ENCODE measurements at places on chromosomes 7 and 10.

GRCh38 chr7:157483971-157484410, 147.2 kb downstream of the DNAJB6 start:
- no peak for DNase-seq

DNA sequence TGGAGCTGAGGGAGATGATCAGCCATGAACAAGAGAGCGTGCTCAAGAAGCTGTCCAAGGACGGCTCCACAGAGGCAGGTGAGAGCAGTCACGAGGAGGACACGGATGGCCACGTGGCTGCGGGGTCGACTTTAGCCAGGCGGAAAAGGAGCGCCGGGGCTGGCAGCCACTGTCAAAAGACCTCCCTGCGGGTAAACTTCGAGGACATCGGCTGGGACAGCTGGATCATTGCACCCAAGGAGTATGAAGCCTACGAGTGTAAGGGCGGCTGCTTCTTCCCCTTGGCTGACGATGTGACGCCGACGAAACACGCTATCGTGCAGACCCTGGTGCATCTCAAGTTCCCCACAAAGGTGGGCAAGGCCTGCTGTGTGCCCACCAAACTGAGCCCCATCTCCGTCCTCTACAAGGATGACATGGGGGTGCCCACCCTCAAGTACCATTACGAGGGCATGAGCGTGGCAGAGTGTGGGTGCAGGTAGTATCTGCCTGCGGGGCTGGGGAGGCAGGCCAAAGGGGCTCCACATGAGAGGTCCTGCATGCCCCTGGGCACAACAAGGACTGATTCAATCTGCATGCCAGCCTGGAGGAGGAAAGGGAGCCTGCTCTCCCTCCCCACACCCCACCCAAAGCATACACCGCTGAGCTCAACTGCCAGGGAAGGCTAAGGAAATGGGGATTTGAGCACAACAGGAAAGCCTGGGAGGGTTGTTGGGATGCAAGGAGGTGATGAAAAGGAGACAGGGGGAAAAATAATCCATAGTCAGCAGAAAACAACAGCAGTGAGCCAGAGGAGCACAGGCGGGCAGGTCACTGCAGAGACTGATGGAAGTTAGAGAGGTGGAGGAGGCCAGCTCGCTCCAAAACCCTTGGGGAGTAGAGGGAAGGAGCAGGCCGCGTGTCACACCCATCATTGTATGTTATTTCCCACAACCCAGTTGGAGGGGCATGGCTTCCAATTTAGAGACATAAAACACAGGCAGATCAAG, 3.3 kb downstream of the GDF2 start:
- DNase-seq, result no peak

- DNase-seq, result no peak
These were observed 92.0 kb upstream of the PRSS58 start for GRCh38 chr7:142349670-142350405.

DNA sequence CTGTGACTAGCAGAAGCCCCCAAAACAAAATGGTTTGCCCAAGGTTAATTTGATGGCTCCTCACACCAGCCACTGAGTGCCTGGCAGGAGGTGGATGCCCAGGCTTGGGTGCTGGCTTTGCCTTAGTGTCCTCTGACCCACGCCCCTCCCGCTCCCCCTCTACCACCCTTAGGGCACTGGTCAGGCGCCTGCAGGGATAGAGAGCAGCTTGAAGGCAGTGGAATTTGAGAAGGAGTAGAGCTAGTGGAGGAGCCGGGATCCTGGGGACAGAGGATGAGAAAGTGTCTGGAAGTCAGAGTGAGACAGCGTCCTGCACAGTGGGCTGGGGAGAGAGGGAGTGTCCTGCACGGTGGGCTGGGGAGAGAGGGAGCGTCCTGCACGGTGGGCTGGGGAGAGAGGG, 139.4 kb downstream of the DNAJB6 start:
- DNase-seq, result no peak

Measured in stomach (tissue), 19 donors.